ENCODE measurements at places on chromosomes 6 and 20.

- no peak for DNase-seq
Measured at GRCh38 chr20:40189621-40190020, 499.4 kb downstream of the MAFB start.

- DNase-seq = no peak
Measured at GRCh38 chr20:6533351-6533750, 234.1 kb upstream of the BMP2 start.

DNA sequence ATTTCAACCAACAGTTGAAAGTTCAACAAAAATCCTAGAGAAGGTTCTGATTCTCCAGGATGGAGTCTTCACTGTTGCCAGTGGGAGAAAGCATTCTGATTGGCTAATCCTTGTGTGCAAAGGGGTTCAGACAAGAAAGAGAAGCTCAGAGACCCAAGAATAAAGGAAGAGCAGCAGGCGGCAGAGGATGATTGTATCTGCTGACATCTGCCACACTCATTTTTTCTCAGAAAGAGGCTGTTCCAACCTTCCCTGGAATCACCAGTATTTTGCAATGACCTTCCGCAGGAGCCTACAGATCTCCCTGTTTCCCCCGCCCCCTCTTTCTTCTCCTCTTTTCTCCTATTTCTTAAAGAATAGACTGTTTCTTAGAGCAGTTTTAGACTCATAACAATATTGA is 376.7 kb downstream of the CDH26 start:
- no peak for DNase-seq

DNA sequence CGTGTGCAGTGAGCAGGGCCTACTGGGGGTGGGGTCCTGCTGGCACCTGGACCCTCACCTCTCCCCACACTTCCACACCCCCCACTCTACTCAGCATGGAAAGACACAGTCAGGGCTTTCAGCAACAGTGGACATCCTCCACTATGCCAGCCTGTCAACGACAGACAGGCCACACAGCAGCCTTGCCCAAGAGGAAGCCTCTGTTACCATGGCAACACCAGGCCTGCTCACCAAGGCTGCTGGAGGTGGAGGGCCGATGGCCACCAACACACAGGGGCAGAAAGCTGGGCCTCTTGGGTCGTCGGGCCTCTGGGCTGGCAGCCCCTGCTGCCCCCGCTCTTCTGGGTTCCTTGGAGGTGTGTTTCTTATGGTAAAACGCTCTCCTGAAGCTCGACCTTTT is 13.6 kb downstream of the BNIP5 start:
- no peak for DNase-seq

- no peak for DNase-seq
Measured at GRCh38 chr6:104711371-104711770, 148.3 kb downstream of the HACE1 start.

All from activated naive CD4-positive, alpha-beta T cell treated with anti-CD3 and anti-CD28 coated beads, Interleukin-2, amount 50 U/mL, for 72 hours (primary cell).